Left kidney (tissue), 8 donors: ENCODE measurements at places on chromosomes 12 and 14. TPM values are rescaled to one million over a fixed set of nuclear protein-coding genes. Genes with fewer than 3 reads are reported as not detected.
A peak's percentile ranks its signal among the peaks of the same experiment; 100 is the strongest.

- DNase-seq, result peak; percentile 81
Observed at GRCh38 chr14:41604721-41605531, 1.8 kb upstream of the LRFN5 start.

DNA sequence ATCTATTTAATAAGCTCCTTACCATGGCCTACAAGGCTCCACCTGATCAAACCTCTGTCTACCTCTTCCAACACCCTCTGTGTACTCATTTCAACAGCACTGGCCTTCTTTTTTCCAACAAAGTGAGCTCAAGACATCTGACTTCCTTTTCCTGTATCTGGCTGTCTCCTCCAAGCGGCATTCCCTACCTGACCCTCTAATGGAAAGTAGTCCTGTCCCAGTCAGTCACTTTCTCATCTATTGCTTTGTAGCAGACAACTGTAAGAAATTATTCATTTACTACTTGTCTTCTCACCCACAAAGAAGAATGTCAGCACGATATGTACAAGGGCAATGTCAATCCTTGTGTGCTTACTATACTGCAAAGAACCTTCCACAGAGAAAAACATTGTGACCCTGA, 149.6 kb downstream of the MED13L start:
- no peak for DNase-seq

DNA sequence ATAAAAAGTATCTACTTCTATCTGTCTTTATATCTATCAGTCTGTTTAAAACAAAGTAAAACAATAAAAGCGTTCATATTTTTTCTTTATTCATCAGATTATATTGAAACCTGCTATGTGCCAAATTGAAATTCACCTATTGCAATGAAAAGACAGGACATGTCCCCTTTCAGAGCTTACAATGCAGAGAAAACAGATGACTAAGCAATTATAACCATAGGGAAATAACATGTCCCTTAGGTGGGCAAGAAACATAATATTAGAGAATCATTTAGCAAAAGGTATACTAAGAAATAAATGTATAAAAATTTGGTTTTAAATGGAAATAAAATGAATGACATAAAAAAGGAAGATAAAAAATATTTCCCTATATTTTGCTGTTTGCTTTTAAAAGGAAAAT, 1421.3 kb downstream of the FSCB start:
- DNase-seq, result no peak

DNA sequence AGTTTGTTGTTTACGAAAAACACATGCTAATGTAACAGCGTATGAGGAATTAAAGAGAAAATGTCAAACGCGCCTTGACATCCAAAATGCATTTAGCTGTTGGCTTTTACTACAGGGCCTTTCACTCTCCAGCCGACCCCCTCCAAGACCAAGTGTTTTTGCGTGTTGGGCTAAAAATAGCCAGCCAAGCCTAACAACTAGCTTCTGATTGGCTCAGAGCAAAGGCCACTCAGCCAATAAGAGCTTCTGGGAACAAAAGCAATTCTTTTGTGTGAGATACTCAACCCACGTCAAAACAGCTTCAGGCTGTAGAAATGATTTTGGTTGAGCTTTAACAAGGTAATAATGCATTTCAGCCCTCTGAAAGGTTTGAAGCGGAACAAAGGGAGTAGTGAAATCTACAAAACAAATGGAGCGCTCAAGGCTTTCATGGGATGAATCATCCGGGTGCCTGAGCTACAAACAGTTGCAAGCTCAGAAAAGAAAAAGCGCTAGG, 198.7 kb upstream of the DCN start:
- peak; percentile 95 for DNase-seq

- DNase-seq, result no peak
Observed at GRCh38 chr12:98830657-98831056, 185.6 kb downstream of the APAF1 start.

DNA sequence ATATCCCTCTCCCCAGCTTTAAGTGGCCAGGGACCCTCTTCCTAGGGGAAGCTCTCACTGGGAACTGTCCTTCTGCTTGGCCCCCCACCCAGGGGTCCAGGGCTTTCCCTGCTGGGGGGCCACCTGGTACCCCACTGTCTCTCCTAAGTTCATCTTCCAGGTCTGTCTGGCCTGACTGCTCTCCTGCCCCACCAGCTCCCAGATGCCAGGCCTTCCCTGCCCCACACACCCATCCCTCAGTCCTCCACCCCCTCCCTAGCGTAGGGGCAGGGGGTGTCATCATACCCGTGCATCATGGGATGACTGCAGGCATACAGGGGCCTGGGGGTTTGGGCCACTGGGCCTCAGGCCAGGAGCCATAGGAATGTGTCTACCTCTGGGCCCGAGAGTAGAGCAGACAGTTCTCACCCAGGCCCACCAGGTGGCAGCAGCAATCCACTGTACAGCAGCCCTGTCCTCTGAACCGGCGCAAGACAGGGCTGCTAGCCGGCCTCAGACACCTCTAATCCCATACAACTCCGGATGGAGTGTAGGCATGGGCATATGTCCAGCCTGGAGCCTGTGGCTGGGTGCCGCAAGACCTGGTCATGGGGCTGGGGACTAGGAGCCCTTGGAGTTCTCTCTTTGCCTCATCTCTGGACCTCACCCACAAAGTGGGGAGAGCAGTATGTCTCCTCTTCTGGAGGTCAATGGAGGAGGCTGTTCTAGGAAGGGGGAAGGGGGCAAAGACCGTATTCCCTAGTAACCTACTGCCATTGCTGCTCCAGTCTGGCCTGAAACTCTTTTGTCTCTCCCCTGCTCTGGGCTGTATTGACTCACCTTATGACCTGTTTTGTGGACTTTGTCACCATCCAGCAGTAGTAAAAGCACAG, 10.0 kb upstream of the SMARCD1 start:
- peak; percentile 76 for DNase-seq

DNA sequence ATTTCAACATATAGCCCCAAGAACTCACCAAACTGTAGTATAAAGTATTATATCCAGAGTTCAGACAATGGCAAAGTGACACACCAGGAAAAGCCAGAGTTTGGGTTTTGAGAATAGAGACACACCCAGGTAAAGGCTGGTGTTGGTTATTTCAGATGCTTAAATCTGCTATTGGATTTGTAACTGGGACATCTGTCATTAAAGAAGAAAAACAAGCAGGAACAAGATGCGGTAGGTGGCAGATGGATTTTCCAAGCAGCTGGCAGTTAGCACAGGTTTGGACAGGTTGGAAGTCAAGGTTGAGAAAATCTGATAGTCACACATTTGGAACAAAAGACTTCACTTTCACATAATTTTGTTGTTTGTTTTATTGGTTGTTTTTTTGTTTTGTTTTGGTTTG, 14.4 kb upstream of the CDK17 start:
- no peak for DNase-seq

DNA sequence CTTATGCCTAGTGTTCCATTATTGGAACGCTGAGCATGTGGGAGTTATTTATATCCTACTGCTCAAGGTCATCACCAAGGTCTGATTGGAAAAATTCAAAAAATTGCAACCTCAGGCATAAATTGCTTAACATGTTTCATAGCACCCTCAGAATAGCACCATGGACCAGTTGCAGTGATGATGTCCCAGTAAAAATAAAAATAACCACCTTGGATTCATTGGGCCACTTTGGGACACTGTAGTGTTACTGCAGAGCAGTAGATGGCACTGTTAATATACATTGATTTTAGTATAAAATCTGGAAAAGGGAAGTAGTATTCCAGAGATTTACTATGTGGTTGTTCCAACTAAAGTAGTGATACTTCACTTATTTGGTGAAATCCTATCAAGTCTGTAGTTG, 31.0 kb upstream of the PTCSC3 start:
- DNase-seq, result no peak

Gene SIX1
- 10.9 TPM for polyA plus RNA-seq

Gene OR10P1
- not detected for polyA plus RNA-seq

Gene TAS2R46
- not detected for polyA plus RNA-seq
